ENCODE measurements at places on chromosomes 16 and 17.

- no peak for DNase-seq
Measured at GRCh38 chr16:445566-445965, 20.1 kb downstream of the RAB11FIP3 start.

- DNase-seq = no peak
Measured at GRCh38 chr17:43953746-43954145, at the start of gene PYY. PYY (minus strand) TSS chr17:43953940; CDS start chr17:43953483, 457 bp downstream.

- DNase-seq = no peak
Measured at GRCh38 chr16:4936991-4937781, at the start of gene PPL. PPL (minus strand) TSS chr16:4937148; CDS start chr16:4937045, 103 bp downstream.

GRCh38 chr17:47918006-47918405, 22.0 kb downstream of the SP2 start:
- no peak for DNase-seq

DNA sequence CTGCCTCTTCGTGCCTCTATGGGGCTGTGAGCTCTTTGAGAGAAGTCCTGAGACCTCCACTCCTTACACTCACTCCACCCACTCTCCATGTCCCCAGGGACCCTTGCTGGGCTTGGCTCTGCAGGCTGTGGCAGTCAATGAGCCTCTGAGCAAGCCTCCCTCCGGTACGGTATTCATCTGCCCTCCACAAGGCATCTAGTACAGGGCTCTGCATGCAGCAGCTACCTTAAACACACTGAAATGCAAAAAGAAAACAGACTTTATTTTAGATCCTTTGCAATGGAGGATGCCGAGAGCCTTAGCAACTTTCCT, 38.9 kb upstream of the SMPD3 start:
- DNase-seq = no peak

DNA sequence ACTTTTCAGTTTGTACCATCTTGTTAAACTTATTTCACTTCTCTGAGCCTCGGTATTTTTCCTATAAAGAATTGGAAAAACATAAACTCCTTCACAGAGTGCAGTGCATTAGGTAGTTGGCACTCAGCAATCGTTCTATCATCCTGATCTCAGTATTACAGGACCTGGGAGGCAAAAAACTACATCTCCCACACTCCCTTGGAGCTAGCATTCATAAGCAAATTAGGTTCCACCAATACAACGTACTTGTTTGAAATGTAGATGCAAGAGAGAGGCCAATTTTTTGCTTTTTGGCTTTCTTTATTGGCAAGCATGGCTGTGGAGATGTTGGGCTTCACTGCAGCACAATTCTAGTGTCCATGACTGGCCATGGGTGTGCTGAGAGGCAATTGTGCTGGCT, 285.2 kb downstream of the CA10 start:
- no peak for DNase-seq
